NCI-H2081 treated with DMSO at 0.1 percent for 48 hours (cell line): ENCODE measurements at places on chromosomes 7 and 10.

- DNase-seq, result no peak
Measured at GRCh38 chr7:141920281-141920680, 4.1 kb downstream of the OR9A4 start.

DNA sequence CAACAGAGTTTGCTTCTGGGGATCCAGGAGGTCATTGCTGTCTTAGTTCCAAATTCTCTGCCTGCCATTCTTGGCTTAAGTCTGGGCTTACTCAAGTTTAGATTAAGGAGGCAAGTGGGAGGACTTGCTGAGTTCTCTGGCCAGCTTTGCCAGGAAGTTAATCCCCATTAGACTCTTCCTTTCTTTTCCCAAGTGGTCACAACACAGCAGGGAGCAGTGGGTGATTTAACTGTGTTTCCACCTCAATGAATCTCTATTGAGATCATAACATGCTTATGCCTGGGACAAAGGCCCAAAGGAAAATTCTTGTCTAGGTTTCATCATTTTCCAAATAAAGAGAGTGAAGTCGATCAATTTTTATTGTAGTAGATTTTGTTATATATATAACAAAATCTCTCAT, 1159.6 kb downstream of the SORCS3 start:
- no peak for DNase-seq

- no peak for DNase-seq
Measured at GRCh38 chr10:108791794-108792474, 1131.4 kb downstream of the XPNPEP1 start.

DNA sequence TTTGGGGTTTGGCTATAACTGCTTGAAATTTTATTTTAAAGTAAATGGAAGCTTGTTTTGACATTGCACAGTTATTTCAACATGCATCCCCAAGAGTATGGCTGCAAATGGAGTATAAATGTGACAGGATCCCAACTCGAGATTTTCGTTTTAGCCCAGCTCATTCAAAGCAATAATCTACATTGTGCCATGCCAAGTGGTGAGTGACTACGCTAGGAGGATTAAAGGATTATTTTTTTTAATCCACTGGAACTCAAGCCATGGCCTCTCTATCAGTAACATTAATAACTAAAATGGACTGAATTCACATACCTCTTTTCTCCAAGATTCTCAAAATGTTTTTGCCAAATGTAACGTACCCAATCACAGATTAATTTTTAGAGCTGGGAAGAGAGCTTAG, 60.6 kb upstream of the AUTS2 start:
- DNase-seq, result no peak

- DNase-seq, result peak; percentile 57
Measured at GRCh38 chr10:624605-625332, 64.7 kb downstream of the DIP2C start.

DNA sequence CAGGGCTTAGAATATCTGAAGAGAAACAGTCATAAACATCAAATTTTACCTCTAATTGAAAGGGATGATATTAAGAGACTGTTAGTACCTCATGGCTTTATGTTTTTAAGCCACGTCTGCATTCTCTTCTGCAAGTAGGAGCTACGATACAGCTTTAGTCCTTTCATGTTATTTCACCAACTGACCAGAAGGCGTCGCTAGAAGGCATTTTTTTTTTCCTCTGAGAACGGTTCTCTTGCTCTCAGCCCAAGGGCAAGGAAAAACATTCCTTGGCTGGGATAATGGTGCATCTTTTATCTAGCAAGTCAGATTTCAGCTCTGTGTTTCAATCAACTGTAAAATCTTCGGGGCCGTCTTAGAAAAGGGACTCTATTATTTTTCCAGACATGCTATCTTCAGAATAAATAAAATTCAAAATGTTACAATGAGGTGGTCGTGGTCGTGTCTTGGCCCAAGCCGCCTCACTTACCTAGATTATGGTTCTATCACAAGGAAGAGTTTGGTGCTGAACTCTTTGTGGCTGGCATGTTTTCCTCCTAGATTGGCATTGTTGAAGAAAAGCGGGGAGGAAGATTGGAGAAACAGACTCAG, 41.6 kb upstream of the LYZL2 start:
- peak; percentile 10 for DNase-seq
